ENCODE measurements at places on chromosomes 11 and 22.

GRCh38 chr22:43276321-43276720 is 66.9 kb downstream of the SCUBE1 start:
- DNase-seq, result no peak
- no peaks in the 10 kb centered on the region for H3K36me3 ChIP-seq
- no peaks in the 10 kb centered on the region for H3K4me1 ChIP-seq
- H3K27ac ChIP-seq, result no peak overlapping the region

- no peaks in the 10 kb centered on the region for H3K4me1 ChIP-seq
- H3K27me3 ChIP-seq, result no peaks in the 10 kb centered on the region
- H3K4me3 ChIP-seq, result no peak overlapping the region
- H3K36me3 ChIP-seq, result no peaks in the 10 kb centered on the region
- no peak for DNase-seq
Measured at GRCh38 chr11:81874635-81875034, 859.0 kb downstream of the FAM181B start.

DNA sequence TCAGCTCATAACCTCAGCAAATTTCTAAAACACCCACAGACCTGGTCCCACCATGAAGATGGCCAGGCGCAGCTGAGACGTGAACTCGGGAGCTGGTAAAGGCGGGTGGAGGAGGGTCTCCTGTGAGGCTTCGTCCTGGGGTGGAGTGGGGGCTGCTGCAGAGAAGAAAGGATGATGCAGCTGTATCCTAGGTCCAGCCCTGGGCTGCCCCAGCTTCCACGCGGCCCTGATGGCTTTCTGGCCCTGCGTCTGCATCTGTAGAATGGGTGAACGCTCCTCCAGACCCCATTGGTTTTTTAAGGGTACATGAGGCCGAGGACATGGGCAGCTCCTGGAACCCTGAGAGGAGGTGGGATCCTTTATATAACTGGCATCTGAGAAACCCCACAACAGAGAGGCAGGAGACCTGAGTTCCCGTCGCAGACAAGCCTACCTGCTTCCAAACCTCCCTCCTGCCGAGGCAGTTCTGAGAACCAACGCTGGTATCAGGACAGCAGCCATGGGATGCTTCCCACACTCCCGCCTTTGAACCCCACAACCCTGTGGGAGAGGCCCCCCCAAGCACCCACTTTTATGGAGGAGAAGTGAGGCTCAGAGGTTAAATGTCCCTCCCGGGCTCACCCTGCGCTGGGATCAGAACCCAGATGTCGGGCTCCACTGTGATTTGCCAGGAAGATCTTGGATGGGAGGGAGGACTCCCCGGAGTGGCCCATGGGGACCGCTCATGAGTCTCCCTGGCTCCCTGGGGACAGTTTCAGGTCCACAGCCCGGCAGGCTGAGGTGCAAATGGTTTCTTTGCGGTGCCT is 55.2 kb upstream of the FGF3 start:
- no peaks in the 10 kb centered on the region for H3K4me1 ChIP-seq
- no peak overlapping the region for H3K27ac ChIP-seq
- DNase-seq, result no peak
- H3K36me3 ChIP-seq, result no peaks in the 10 kb centered on the region
- no peak overlapping the region for H3K4me3 ChIP-seq
- no peaks in the 10 kb centered on the region for H3K27me3 ChIP-seq

- DNase-seq, result no peak
- no peak overlapping the region for H3K4me3 ChIP-seq
- peak overlapping the region; percentile 72 for H3K27ac ChIP-seq
- peaks cover 10% of the 10 kb centered on the region for H3K4me1 ChIP-seq
- H3K36me3 ChIP-seq, result no peaks in the 10 kb centered on the region
Measured at GRCh38 chr11:35098855-35099254, 40.1 kb upstream of the CD44 start.

DNA sequence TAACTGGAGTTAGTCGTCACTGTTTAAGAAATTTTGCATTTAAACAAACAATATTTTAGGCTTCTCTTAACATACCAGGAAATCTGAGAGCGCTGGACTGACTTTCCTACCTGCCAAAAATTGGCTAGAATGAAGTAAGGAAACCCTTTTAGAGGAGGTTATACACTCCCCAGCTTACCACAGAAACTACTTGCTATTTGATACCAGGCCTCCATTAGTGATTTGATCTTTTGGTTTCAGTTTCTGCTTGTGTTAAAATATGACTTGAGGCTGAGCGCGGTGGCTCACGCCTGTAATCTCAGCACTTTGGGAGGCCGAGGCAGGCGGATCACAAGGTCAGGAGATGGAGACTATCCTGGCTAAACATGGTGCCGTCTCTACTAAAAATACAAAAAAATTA is 419.9 kb downstream of the LRRC4C start:
- H3K4me3 ChIP-seq, result no peak overlapping the region
- H3K27me3 ChIP-seq, result no peaks in the 10 kb centered on the region

GRCh38 chr11:15213471-15214231 is 98.9 kb downstream of the INSC start:
- H3K27ac ChIP-seq, result no peak overlapping the region
- no peak overlapping the region for H3K4me3 ChIP-seq
- peaks cover 4% of the 10 kb centered on the region for H3K36me3 ChIP-seq
- no peaks in the 10 kb centered on the region for H3K4me1 ChIP-seq
- DNase-seq, result no peak
- H3K27me3 ChIP-seq, result no peaks in the 10 kb centered on the region

GRCh38 chr11:24400059-24400665 is 96.7 kb upstream of the LUZP2 start:
- no peak overlapping the region for H3K27ac ChIP-seq
- no peaks in the 10 kb centered on the region for H3K36me3 ChIP-seq
- no peak overlapping the region for H3K4me3 ChIP-seq

DNA sequence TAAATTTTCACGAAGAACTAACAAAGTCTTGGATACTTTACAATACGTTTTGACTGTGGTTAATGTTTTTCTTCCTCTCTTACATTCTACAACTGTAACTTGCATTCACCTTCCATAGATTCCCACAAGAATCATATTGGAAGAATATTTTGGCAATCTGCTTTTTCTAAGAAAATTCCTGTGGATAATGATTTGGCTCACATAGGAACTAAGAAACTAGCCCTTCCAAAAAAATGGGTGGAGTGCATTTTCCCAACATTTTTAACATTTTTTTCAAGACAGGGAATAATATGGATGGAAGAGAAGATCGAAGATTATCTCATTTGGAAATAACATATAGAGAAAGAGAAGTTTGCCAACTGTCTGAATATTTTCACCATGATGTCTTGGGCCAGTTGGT is 256.9 kb upstream of the POU2AF2 start:
- H3K27me3 ChIP-seq, result no peaks in the 10 kb centered on the region
- H3K4me3 ChIP-seq, result no peak overlapping the region
- no peak for DNase-seq

DNA sequence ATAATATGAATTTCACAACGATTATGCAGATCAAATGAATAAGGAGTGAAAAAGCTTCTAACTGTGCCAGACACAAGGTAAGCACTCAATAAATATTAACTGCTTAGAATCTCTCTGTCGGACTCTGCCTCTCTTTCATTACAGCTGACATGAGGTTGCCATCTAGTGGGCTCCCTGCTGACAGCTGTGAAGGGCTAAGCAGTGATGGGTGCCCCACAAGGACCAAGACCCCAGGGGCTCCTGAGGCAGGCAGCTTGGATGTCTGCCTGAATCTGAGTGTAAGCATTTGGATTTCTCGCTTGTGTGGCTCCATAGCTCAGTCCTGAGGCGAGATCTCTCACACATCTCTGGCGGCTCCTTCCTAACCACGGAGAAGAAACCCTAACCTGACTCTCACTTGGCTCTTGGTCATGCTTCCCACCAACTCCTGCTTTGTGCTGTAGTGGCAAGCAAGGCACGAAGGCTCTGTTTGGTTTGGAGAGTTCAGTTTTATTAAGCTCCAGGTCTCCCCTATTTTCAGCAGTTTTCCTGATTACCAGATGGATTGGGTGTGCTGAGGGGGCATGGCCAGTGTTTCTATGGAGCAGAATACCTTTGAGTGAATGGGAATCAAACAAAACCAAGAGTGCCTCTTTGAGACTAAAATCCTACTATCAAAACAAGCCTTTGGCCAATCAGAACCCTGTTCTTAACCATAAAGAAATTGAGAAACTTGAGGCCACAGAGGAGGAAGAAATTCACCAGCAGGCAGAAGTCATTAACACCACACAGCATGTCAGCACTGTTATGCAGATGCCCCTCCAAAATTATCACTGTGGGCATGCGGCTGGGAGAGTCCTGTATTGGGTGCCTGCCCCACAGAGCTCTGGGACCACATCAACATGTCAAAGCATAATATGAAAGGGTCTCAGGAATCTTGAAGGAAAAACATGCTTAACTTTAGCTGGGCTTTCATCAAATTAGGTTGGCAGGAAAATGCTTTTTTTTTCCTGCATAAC is 152.8 kb upstream of the NTM start:
- H3K4me1 ChIP-seq, result no peaks in the 10 kb centered on the region
- H3K4me3 ChIP-seq, result no peak overlapping the region
- H3K27me3 ChIP-seq, result no peaks in the 10 kb centered on the region
- no peaks in the 10 kb centered on the region for H3K36me3 ChIP-seq
- DNase-seq, result no peak
- H3K27ac ChIP-seq, result no peak overlapping the region

DNA sequence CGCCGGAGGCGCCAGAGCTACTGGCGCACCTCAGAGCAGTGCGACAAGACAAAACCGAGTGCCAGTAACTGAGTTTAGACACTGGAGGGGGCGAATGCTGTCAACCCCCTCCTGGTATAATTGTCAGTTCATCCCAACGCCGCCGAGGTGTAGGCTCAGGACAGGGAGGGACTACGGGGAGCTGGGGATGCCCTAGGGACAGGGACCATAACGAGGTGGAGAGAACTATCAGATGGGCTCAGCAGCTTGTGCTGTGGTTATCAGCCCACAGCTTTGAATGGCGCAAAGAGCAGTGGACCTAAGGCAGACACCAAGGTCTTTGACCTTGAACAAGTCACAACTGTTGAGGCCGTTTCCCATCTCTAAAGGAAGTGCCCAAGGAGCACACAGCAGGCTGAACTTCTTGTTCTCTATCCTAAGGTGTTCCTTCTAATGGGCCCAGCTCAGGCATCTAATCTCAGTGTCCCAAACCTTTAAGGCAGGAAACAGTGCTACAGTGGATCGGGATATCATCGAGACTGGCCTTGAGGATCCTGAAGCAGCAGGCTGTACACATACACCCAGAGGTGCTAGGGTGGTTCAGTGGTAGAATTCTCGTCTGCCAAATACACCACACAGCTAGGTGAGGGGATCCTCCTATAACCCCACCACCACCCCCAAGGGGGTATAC is 958 bp upstream of the TUT1 start:
- no peak for DNase-seq
- H3K4me3 ChIP-seq, result no peak overlapping the region
- peaks cover 4% of the 10 kb centered on the region for H3K36me3 ChIP-seq
- H3K4me1 ChIP-seq, result no peaks in the 10 kb centered on the region
- H3K27me3 ChIP-seq, result no peaks in the 10 kb centered on the region

- H3K27ac ChIP-seq, result no peak overlapping the region
- H3K27me3 ChIP-seq, result no peaks in the 10 kb centered on the region
- DNase-seq, result no peak
- H3K36me3 ChIP-seq, result no peaks in the 10 kb centered on the region
Measured at GRCh38 chr11:77167111-77167626, 39.1 kb downstream of the MYO7A start.

GRCh38 chr11:9853929-9854552 is 190.2 kb downstream of the SWAP70 start:
- H3K27ac ChIP-seq, result no peak overlapping the region
- no peak overlapping the region for H3K4me3 ChIP-seq
- H3K27me3 ChIP-seq, result no peaks in the 10 kb centered on the region
- DNase-seq, result no peak
- H3K36me3 ChIP-seq, result peaks cover 11% of the 10 kb centered on the region

DNA sequence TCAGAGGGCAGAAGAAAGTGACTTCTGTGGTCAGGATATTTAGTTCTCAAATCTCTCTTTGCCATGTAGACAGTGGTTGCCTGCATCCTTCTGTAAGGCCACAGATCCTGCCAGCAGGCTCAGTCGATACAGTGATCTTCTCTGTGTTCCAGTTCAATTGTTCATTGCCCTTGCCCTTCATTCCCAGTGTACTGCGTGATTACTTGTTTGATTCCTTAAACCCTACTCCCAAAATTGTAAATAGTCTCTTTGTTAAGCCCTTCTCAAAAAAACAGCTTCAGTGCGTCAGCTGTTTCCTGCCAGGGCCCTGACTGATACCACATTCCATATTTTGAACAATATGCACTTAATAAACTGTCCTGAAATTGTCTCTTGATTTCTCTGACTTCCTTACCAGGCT is 9.3 kb upstream of the TYR start:
- no peak for DNase-seq
- peaks cover 1% of the 10 kb centered on the region for H3K27me3 ChIP-seq
- no peak overlapping the region for H3K27ac ChIP-seq

DNA sequence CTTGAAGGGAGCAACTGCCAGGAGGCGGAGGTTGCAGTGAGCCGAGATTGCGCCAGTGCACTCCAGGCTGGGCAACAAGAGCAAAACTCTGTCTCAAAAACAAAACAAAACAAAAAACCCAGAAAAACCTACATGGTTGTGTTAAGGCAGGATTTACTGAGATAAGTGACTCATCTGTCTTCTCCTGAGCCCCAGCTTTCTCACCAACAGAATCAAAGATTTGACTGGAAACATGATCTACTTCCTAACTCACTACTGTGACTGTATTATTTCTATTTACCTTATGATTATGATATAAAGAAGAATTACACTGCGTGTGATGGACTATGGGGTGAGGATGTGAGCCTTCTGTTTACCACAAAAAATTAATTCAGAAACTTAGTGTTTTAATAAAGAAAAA is 21.8 kb downstream of the FAM118B start:
- H3K27ac ChIP-seq, result no peak overlapping the region
- DNase-seq, result no peak
- H3K4me1 ChIP-seq, result no peaks in the 10 kb centered on the region

- no peak overlapping the region for H3K27ac ChIP-seq
- no peak overlapping the region for H3K4me3 ChIP-seq
- peak; percentile 65 for DNase-seq
- H3K4me1 ChIP-seq, result no peaks in the 10 kb centered on the region
- no peaks in the 10 kb centered on the region for H3K36me3 ChIP-seq
Measured at GRCh38 chr11:78828676-78829075, 254.0 kb upstream of the NARS2 start.
